ENCODE measurements at places on chromosomes 12 and 14.

DNA sequence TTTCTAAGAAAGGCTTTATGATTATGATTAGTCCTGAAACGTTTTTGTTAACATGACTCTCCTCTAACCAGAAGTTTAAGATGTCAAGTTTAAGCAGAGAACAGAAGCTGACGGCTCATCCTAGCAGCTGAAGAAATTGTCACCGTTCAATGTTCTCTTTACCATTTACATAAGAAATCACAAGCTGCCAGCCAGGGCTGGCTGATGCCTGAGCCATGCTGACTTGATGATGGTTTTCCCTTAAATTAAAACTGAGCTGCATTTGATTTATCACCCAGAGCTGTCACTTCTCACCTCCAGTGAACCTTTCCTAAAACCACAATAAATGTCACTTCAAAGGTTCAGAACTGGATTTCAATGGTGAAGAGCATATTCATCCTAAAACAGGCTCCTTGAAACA, 153.6 kb downstream of the KTN1 start:
- no peak for DNase-seq

DNA sequence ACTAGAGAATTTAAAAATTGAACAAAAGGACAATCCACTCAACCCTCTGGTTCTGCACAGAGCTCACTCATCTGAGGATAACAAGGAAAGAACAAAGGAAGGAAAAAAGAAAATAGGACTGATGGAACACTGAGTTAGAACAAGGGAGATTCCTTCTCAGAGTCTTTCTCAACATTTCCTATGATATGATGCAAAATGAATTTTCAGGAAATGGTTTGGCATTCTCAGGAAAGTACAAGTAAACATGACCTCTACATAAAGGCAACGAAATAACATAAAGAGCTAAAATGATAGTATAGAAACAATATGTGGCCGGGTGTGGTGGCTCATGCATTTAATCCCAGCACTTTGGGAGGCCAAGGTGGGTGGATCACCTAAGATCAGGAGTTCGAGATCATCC, 135.8 kb downstream of the ITPR2 start:
- DNase-seq: no peak

GRCh38 chr12:38850461-38850860, 54.9 kb downstream of the CPNE8 start:
- no peak for DNase-seq

GRCh38 chr14:55374771-55375170, 36.9 kb downstream of the ATG14 start:
- no peak for DNase-seq

DNA sequence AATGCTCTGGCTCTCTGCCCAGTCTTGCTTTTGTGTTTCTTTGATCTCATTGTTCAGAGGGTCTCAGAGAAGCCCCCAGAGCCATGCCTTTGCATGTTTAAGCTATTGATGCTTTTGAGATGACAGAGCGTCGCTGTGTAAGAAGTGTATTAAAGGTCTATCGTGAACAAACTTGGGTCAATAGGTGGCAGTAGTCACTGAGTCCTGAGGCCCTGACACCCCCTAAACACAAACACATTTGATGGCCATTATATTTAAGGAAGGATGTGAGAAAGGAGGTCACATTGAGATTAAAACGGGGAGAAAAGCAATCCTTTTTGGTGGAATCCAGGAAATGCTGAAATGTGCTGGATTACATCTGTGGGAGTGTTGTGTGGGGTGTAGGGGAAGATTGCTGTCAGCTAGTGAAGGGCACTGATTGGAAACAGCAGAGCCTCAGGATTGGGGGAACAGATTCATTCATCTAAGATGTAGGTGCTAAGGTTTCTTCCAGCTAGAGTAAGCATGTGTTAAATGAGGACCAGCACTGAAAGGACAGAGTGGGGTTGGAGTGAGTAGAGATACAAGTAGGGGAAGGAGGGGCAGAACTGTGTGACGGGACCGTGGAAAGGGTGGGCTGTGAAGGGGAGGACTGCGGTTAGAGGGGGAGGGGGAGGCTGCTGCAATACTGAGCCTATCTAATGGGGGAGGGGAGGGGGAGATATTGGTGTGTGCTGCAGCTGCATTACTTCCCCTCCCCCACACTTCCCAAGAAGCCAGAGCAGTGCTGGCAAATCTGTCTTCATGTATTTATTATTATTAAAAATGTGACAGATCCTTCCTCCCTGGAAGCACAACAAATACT, 12.7 kb downstream of the NGDN start:
- no peak for DNase-seq

DNA sequence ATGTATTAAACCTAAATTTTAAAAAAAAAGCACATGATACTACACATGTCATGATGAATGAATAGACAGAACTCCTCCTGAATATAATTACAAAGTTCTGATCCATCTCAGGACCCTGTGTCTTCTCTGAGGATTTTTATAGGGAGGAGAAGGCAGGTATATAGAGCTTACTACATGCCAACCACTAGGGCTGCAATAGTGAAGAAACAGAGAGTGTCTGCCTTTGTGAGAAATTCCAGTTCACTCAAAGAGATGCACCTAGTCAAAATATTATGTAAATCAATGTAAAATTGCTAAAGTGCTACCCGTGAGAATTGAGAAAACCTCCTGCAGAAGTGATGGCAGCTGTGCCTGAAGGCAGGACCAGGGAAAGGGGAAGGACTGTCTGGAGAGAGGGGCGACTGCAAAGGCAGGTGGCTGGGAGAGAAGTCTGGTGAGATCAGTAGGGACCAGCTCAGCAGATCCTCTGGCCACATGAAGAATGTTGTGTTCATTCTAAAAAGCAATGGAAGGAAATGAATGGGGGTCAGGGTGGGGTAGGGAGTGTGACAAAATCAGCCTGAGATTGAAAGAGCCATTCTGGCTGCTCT, 15.1 kb downstream of the ABHD4 start:
- no peak for DNase-seq

DNA sequence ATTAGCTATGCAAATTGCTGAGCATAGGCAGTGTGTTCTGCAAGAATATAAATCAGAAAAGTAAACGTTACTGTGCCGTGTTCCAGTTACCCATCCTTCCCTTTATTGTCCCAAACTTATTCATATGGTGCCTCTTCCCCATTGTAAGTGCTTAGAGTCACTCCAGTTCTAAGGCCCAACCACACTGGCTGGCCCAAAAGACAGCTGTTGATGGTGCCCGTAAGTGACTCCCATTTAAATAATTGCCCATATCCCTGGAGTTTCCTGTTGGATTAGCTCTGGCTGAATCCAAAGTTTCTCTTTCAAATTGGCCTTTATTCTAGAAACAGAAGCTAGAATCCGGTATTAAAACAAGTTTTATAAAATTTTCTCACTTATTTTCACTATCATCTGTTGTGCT, 400.1 kb upstream of the DDHD1 start:
- DNase-seq: no peak

GRCh38 chr12:129750421-129750820, 153.4 kb downstream of the TMEM132D start:
- DNase-seq: no peak

GRCh38 chr12:16350682-16351081, 3.2 kb downstream of the MGST1 start:
- peak; percentile 82 for DNase-seq

DNA sequence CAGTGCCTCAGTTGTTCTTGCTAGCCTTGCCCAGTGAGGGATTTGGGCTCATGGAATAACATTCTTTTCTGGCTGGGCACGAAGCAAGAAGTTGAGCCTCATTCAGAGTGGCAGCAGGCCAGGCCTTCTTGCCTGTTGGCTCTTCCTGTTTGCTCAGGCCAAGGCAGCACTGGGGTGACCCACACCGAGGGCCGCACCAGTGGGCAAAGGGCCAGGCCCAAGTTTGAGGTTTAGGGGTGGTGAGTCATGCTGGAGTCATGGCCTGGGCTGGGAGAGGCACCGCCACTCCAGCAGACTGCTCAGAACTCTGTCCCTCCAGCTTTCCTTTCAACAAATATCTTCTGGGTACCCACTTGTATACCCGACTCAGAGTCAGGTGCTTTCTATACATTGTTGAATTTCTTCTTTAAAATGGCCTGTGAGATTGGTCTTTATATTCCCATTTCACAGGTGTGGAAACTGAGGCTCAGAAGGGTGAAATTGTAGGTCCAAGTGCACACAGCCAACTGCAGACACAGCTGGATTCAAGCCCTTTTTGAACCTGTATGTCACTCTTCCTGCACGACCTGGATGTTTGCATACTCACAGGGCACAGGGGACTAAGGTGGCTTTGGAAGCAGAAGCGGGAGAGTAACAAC, 279.4 kb downstream of the FOXN3 start:
- peak; percentile 29 for DNase-seq

DNA sequence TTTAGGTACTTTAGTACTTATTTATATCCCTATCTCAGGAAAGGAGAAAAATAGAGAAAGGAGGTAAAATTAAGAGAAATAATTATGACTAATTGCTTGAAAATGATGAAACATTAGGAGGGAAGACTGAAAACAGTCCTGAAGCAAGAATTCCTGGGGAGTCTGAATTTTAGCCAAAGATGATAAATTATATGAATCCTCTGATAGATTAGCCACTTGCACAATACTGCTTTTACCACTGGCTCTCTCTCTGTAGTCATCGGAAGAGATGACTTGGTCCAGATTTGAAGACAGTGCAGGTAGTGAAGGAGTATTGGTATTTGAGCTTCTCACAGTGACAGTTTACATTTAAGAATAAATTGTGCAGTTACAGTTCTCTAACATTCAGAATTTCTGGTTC, 83.8 kb upstream of the CLEC14A start:
- peak; percentile 82 for DNase-seq

DNA sequence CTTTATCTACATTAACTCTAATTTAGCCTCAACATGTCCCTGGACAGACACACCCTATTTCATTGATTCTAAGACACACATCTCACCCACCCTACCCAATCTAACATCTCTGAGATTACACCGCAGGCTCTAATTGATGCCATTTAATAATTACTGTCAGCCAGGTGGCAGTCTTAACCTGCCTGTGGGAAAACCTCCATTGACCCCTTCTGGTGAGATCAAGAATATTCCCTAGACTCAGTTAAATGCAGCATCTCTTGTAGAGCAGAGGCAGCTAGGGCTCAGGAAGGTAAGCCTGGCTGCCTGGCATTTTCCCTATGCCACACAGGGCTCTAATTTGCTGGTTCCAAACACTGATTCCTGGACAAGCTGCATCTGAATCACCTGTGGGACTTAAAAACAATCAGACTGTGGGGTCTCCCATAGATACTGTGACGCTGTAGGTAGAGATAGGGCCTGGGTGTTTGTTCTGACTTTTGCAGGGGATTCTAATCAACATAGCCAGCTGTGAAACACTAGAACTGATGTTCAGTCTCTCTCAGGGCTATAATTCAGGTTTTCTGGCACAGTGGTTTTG, 14.3 kb downstream of the MCRS1 start:
- DNase-seq: no peak

GRCh38 chr12:53777936-53778644, 26.3 kb upstream of the CISTR start:
- DNase-seq: no peak

DNA sequence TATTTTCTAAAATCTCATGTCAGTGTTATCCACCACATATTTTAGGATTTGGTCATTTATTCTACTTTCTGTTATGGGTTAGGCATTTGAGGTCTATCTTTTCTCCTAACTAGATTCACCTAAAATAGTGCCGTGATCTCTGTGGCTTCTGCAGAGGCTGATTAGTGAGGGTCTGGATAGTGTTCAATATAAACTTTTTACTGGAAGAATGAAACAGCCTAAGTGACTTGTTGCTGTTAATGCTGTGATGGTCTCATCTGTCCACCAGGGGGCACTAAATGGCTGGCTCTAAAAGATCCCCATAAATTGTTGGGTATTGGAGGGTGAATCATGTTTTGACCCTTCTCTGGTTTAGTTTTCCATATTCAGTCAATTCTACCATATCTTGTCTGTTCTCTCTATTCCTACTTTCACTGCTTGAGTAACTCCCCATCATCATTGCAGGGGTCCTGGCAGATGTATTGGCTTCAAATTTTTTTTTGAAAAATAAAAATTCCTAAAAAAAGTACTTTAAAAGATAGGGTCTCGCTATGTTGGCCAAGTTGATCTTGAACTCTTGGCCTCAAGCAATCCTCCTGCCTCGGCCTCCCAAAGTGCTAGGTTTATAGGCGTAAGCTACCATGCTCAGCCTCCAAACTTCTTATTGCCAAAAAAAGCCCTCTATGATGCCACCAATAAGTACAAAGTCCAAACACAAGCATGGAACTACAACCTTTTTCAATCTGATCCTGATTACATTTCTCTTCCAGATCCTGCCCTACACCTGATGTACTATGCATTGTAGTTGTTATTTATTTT, 6.9 kb downstream of the PABPN1 start:
- DNase-seq: peak; percentile 59

- DNase-seq: no peak
Observed at GRCh38 chr12:12467688-12468261, 94.9 kb downstream of the DUSP16 start.

DNA sequence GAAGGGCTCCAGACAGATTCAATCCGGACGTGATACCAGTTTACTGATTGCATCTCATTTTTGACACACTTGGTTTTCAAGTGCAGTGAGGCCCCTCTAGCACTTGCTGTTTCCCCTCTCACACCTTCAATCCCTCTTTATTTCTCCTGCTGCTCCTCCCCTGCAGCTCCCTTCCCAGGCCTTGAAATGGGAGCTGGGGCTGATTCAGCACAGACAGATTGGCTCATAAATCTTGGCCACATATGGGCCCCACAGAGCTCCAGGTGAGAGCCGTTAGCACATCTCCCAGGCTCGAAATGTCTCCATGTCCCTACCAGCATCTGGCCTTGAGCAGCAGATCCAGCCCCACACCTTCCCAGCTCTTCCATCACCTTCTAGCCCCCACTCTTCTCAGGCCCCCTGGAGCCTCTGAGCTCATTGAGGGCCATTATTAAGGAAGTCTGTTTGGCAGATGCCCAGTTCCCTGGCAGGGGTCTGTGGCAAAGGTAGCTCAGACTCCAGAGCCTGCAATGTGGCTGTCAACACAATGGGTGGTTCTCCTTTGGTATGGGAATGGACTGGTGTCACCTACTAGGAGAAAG, 220.3 kb upstream of the FKBP4 start:
- no peak for DNase-seq

Data from fibroblast of skin of left quadriceps (primary cell).